Pancreas (tissue), 10 donors: ENCODE measurements at places on chromosomes 3 and 15. TPM values are rescaled to one million over a fixed set of nuclear protein-coding genes. Genes with fewer than 3 reads are reported as not detected.

GRCh38 chr3:48544141-48544540 lies 12.5 kb downstream of the PFKFB4 start:
- H3K27me3 ChIP-seq: no peaks in the 10 kb centered on the region
- no peaks in the 10 kb centered on the region for H3K4me1 ChIP-seq
- no peak overlapping the region for H3K27ac ChIP-seq
- H3K4me3 ChIP-seq: no peak overlapping the region
- H3K36me3 ChIP-seq: no peaks in the 10 kb centered on the region

GRCh38 chr3:179608931-179609720 lies 4.5 kb downstream of the NDUFB5 start:
- H3K4me1 ChIP-seq: peaks cover 3% of the 10 kb centered on the region
- no peaks in the 10 kb centered on the region for H3K36me3 ChIP-seq
- no peaks in the 10 kb centered on the region for H3K27me3 ChIP-seq

- no peak overlapping the region for H3K27ac ChIP-seq
- no peaks in the 10 kb centered on the region for H3K4me1 ChIP-seq
- DNase-seq: no peak
- no peak overlapping the region for H3K4me3 ChIP-seq
Observed at GRCh38 chr3:37701734-37702433, 159.8 kb upstream of the CTDSPL start.

DNA sequence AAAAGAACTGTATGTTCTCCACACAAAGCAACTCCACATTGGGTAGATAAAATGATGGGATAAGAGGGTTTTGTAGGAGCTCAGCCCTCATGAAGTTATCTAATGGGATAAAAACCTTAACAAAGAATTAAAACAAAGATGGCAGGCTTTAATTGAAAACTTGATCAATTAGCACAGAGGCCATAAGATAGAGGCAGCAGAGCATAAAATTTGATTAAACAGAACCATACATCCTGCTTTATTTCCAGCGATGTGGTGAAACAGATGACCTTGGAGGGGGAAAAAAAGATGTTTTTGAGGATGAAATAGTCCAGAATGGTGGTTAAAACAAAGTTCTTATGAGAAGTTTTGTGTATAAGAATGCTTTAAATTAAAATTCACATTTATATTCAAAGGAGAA lies 130.9 kb upstream of the ALCAM start:
- no peak for DNase-seq
- no peaks in the 10 kb centered on the region for H3K27me3 ChIP-seq
- no peaks in the 10 kb centered on the region for H3K4me1 ChIP-seq
- no peak overlapping the region for H3K27ac ChIP-seq
- H3K4me3 ChIP-seq: no peak overlapping the region

GRCh38 chr3:152574461-152575079 lies 260.4 kb upstream of the P2RY1 start:
- H3K36me3 ChIP-seq: no peaks in the 10 kb centered on the region
- no peaks in the 10 kb centered on the region for H3K4me1 ChIP-seq
- no peak overlapping the region for H3K27ac ChIP-seq
- no peaks in the 10 kb centered on the region for H3K27me3 ChIP-seq

GRCh38 chr3:172591876-172592771 lies 68.9 kb upstream of the TNFSF10 start:
- DNase-seq: no peak
- H3K36me3 ChIP-seq: no peaks in the 10 kb centered on the region
- no peak overlapping the region for H3K27ac ChIP-seq
- no peak overlapping the region for H3K4me3 ChIP-seq

GRCh38 chr3:64792445-64792844 lies 104.6 kb upstream of the ADAMTS9 start:
- no peak overlapping the region for H3K27ac ChIP-seq
- no peaks in the 10 kb centered on the region for H3K36me3 ChIP-seq
- no peaks in the 10 kb centered on the region for H3K27me3 ChIP-seq
- H3K4me1 ChIP-seq: no peaks in the 10 kb centered on the region
- H3K4me3 ChIP-seq: no peak overlapping the region

DNA sequence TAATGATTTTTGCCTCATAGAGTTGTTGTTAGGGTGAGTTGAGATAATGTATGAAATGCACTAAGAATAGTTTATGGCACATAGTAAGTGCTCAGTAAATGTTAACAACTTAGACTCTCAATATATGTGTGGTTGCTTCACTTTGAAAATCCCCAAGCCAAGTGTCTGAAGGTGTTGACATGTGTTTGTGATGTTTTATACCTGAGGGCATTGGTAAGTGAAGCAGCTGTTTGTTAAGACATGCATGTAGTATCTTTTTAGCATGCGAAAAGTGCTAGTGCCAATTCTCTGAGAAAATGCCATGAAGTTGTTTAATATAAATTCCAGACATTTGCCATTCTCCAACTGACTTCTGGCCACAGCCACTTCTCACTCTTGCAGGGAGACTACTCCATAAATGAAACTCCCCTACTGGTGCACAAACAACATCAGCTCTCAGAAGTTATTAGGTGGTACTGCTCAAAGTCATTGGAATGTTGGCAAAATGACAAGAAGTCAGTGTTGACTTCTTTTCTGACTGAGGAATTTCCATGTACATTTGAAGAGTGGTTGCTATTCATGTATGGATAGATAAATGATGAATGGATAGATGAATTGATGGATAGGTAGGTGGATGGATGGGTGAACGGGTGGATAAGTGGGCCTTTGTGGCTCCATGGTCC lies 103.6 kb upstream of the NUDT16 start:
- H3K27ac ChIP-seq: no peak overlapping the region
- H3K4me3 ChIP-seq: no peak overlapping the region
- no peaks in the 10 kb centered on the region for H3K36me3 ChIP-seq
- no peak for DNase-seq
- H3K27me3 ChIP-seq: no peaks in the 10 kb centered on the region

- H3K27ac ChIP-seq: no peak overlapping the region
- no peak for DNase-seq
- H3K36me3 ChIP-seq: no peaks in the 10 kb centered on the region
- H3K4me1 ChIP-seq: peaks cover 62% of the 10 kb centered on the region
- no peaks in the 10 kb centered on the region for H3K27me3 ChIP-seq
Observed at GRCh38 chr3:23950293-23950692, 5.2 kb downstream of the NR1D2 start.

DNA sequence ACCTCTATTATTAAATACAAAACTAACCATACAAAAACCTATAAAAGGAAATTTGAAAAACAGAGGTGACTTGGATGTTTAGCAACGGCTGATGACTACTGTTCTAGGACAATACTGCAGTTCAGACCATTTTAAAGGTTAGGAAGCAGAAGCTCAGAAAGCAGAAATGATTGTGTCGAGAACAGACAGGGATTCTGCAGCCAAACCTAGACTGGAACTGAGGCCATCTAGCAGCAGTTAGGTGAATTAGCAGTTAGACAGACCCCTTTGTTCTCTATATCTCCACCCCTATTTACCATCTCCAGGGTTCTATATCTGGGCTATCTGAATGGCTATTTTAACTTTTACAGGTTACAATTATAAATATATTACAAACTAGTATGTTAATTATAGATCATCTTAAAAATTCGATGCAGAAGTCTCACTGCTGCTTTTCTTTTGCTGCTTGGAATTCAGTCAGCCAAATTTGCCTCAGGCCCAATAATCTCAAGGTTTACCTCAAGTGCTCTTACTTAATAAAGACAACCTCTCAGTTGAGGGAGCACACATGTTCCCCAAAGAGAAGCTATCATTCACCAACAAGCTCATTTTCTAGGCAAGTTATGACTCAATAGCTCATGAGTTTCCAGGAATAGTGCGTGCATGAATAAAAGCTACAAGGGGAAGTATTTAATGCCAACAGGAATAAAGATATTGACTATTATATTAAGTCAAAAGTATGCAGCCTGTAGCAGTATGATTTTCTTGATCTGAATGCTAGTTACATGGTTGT lies 9.3 kb upstream of the IL1RAP start:
- H3K27me3 ChIP-seq: no peaks in the 10 kb centered on the region
- no peak overlapping the region for H3K4me3 ChIP-seq
- no peaks in the 10 kb centered on the region for H3K4me1 ChIP-seq
- no peak for DNase-seq

DNA sequence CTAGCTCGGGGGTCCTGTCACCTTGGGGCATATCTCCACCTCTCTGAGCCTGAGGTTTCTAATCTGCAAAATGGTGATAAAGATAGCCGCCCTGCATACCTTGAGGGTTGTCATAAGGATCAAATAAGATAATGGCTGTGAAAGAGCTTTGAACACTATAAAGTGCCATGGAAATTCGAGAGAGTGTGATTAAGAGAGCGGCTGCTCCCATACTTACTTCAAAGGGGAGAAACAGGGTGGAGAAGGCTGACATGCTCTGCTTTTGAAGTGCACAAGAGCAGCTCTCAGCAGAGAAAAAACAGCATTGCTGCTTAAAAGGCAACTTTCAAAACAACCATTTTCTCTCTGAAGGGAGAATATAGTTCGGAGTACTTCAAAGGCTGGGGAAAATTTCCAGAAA lies 529.2 kb downstream of the EPHB1 start:
- no peak overlapping the region for H3K4me3 ChIP-seq
- no peaks in the 10 kb centered on the region for H3K36me3 ChIP-seq
- DNase-seq: no peak
- no peaks in the 10 kb centered on the region for H3K4me1 ChIP-seq
- H3K27me3 ChIP-seq: no peaks in the 10 kb centered on the region

GPR160 gene
- 9.3 TPM for total RNA-seq

DNA sequence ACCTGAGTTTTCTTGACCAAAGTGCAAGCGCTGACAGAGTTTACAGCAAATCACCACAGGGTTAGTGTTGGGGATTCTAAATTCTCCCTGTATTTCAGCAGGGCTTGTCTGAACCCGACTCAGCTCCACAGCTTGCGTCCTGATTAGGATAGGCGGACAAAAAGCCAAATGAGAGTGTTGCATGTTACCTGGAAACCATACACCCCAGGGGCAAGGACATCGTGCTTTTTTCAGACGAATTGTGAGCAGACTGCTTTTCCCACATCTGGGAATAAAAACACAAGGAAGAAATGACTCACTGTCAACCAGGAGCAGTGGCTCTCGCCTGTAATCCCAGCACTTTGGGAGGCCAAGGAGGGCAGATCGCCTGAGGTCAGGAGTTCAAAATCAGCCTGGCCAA lies 3.0 kb downstream of the DZIP1L start:
- no peak overlapping the region for H3K27ac ChIP-seq
- no peak overlapping the region for H3K4me3 ChIP-seq
- peaks cover 3% of the 10 kb centered on the region for H3K4me1 ChIP-seq
- no peaks in the 10 kb centered on the region for H3K36me3 ChIP-seq
- no peaks in the 10 kb centered on the region for H3K27me3 ChIP-seq
- no peak for DNase-seq

GRCh38 chr3:102125197-102125993 lies 276.1 kb downstream of the NFKBIZ start:
- no peaks in the 10 kb centered on the region for H3K36me3 ChIP-seq
- H3K27me3 ChIP-seq: no peaks in the 10 kb centered on the region
- H3K27ac ChIP-seq: no peak overlapping the region
- no peaks in the 10 kb centered on the region for H3K4me1 ChIP-seq
- no peak for DNase-seq
- no peak overlapping the region for H3K4me3 ChIP-seq

- H3K27me3 ChIP-seq: no peaks in the 10 kb centered on the region
- no peak overlapping the region for H3K27ac ChIP-seq
- no peaks in the 10 kb centered on the region for H3K4me1 ChIP-seq
- no peak for DNase-seq
- no peak overlapping the region for H3K4me3 ChIP-seq
Observed at GRCh38 chr3:68163062-68163461, 508.6 kb upstream of the SUCLG2 start.

ACP3 gene
- 2.5 TPM for total RNA-seq

DNA sequence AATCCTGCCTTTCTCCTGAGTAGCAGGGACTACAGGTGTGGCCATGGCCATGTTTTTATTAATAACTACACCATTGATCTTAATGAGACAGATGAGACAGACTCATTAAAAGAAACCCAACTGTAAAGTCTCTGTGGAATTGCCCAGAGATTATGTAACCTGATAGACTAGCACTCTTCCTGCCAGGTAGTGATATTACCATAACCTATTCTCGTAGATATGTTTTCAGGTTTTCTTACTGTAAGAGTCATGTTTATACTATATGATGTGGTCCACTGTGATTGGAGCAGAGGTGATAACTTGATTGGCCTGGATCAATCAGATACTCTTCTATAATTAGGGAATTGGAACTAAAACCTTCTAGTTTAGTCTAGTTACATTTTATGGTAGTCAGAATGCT lies 93.7 kb downstream of the NFKBIZ start:
- no peak overlapping the region for H3K4me3 ChIP-seq
- no peak overlapping the region for H3K27ac ChIP-seq
- no peaks in the 10 kb centered on the region for H3K4me1 ChIP-seq
- no peaks in the 10 kb centered on the region for H3K36me3 ChIP-seq

DNA sequence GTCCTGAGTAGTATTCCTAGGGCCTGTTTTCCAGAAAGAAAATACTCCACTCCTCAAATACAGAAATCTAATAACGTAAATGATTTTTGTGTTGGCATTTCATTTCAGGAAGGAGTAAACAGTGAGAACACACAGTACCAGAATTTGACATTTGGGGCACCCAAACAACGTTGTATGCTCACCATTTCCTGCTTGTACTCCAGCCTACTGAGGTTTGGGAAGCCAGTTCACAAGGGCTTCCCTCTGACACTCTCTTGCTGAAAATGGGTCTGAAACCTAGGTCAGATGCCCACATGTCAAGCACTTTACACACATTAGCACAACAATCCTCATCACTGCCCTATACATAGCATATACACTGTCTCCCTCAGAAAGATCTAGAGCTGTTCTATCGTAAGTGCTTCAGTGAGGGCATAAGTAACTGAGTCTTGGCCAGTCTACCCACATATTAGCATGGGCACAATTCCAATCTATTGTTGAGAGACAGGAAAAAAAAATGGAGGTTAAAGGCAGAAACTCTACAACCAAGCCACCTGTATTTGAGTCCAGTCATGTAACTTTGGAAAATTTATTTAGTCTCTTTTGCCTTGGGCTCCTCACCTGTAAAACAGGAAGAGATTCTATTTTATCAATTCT lies 43.5 kb upstream of the RSL24D1 start:
- no peaks in the 10 kb centered on the region for H3K27me3 ChIP-seq
- no peak overlapping the region for H3K27ac ChIP-seq
- no peak overlapping the region for H3K4me3 ChIP-seq
- no peaks in the 10 kb centered on the region for H3K36me3 ChIP-seq
- H3K4me1 ChIP-seq: no peaks in the 10 kb centered on the region

VILL gene
- total RNA-seq: 1.2 TPM

- no peaks in the 10 kb centered on the region for H3K27me3 ChIP-seq
- H3K36me3 ChIP-seq: no peaks in the 10 kb centered on the region
- no peak overlapping the region for H3K27ac ChIP-seq
- no peak for DNase-seq
Observed at GRCh38 chr3:187856555-187856954, 111.3 kb upstream of the BCL6 start.

MYO1E gene
- 31.1 TPM for total RNA-seq

IMPG2 gene
- 0.19 TPM for total RNA-seq

- no peaks in the 10 kb centered on the region for H3K4me1 ChIP-seq
- H3K36me3 ChIP-seq: no peaks in the 10 kb centered on the region
Observed at GRCh38 chr3:65277798-65278197, 590.0 kb upstream of the ADAMTS9 start.

- no peaks in the 10 kb centered on the region for H3K36me3 ChIP-seq
- no peak overlapping the region for H3K27ac ChIP-seq
- no peak for DNase-seq
- H3K27me3 ChIP-seq: no peaks in the 10 kb centered on the region
Observed at GRCh38 chr3:181534781-181535221, 176.9 kb upstream of the SOX2 start.

PLSCR2 gene
- 0.40 TPM for total RNA-seq

C3orf85 gene
- not detected for total RNA-seq
